ENCODE measurements at places on chromosomes 7 and 10.

- no peak for DNase-seq
These were observed 826.0 kb downstream of the SORCS1 start for GRCh38 chr10:106338486-106338885.

DNA sequence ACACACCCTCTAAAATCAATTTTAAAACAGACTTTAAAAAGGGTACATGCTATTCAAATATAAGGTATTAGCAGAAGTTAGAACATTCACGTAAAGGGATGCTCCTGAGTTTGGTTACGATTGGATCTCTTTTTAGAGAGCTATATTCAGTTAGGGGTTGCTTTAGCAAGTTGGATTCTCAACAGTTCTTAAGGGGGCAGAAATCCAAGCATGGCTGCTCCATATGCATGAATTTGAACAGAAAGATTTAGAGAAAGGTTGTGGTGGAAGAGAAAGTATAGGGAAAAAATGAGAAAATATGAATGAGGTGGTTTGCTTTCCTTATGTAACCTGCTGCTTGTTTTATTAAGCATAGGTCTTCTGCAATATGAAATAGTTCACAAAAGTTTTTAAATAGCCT is 855.1 kb downstream of the SORCS1 start:
- no peak for DNase-seq

DNA sequence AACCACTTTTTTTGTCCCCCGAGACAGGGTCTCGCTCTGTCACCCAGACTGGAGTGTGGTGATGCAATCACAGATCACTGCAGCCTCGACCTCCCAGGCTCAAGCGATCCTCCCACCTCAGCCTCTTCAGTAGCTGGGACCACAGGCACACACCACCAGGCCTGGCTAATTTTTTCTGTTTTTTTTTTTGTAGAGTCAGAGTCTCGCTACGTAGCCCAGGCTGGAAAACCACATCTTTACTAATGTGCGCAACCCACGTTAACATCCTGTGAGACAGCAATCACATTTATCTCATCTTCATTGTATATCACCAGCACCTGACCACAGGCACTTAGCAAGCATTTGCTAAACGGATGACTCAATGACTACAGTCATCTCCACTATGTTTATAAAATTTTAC is 77.8 kb upstream of the ATP6V0A4 start:
- DNase-seq: no peak

- no peak for DNase-seq
These were observed 2.5 kb downstream of the LSM8 start for GRCh38 chr7:118186501-118186900.

GRCh38 chr10:102704915-102705314 is 9.3 kb downstream of the ARL3 start:
- DNase-seq: no peak

DNA sequence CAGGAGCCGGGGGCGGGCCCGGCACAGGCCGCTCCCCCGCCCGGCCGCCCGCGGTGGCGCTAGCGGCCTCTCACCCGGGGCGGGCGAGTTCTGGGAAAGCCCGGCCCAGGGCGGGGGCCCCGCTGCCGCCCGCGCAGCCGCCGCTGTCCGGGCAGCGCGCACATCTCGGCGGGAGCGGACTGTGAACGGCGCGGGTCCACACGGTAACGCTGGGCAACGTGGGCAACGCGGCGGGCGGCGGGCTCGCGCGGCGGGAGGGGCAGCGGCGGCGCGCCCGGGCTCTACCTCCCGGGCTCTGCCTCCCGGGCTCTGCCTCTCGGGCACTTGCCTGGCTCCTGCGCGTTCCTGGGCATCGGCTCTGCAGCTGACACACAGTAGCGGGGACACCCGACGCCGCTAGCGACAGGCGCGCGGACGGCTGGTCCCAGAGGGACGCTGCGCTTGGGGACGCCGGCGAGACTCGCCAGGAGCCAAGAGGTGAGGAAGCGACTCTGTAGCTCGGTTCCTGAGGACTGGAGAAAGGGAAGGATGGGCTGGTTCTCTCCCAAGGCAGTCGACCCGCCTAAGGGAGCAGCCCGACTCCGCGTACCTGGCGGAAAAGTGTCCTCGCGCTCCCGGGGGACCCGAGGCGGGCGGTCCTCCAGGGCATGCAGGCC is at the start of gene PLCE1:
TSS of gene PLCE1 (plus strand) at position 150 of the 656 bp plus-strand sequence. CDS start 37,116 bp downstream, outside the sequence.
- no peak for DNase-seq

DNA sequence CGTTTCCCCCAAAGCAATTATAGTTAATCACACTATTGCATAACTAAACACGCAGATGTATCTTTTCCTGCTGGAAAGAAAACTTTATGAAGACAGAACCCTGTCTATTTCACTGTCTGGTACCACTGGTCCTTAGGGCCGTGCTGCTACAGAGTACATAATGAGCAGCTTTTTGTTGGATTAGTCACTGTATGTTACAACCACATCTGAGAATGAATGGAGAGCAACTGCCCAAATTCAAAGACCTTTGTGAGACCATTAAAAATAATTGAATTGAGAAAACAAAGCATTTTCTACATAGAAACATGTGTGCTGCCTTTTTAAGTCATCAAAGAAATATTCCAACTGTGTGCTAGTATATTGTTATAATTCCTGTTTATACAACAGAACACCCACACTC is 111.3 kb upstream of the SORCS1 start:
- DNase-seq: no peak

DNA sequence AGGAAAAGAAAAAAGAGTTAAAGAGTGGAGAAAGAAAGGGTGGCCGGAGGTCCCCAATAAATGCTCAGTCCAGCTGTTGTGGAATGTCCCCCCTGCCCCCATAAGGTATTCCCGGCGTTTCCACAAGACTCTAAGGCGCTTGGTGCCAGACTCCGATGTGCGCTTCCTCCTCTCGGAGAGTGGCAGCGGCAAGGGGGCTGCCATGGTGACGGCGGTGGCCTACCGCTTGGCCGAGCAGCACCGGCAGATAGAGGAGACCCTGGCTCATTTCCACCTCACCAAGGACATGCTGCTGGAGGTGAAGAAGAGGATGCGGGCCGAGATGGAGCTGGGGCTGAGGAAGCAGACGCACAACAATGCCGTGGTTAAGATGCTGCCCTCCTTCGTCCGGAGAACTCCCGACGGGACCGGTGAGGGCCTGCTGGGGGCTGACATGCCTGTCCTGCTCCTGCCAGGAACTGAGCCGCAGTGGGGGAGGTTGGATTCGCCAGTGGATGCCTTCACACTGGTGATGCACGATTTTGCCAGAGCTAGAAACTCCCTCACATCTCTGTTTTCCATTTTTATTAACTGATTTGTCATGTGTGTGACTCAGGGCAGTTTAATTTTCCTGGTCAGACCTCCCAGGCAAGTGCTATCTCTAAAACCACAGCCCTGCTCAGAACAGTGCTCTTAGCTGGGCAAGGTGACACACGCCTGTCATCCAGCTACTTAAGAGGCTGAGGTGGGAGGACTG is 34.2 kb downstream of the TACR2 start:
- DNase-seq: no peak

- DNase-seq: no peak
These were observed 2.5 kb upstream of the WDR91 start for GRCh38 chr7:135213831-135214230.

DNA sequence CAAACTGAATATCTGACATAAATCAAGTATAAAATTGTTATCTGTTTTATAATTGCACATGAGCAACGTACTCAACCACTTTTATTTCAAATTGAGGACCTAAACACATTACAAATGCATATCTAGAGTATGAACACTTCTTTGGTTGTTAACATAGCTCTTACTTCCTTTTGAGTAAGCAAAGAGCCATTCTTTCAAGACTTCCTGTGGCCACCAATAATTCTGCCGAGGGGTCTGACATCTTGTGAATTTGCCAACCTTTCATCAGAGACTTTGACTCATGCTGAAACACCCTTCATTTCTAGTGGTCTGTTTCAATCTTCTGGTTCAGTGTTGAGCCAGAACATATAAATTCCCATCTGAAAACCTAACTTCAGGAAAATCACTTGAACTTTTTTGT is 59.4 kb downstream of the CDK14 start:
- DNase-seq: no peak

DNA sequence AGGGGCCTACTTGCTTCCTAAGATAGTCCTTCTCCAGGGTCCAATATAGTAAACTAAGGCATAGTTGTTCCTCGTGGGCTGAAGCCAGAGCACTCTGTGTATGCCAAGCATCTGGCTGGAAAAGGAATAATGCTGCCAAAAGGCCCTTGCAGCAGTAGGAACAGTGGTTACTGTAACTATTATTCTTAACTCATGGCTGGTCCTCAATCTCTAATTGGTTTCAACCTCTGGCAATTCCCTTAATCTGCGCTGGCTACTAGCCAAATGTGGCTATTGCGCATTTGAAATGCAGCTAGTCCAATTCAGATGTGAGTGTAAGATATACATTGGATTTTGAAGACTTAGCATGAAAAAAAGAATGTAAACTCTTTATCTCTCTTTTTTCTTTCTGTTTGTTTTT is 27.8 kb upstream of the LBX1 start:
- DNase-seq: no peak

GRCh38 chr7:35784332-35784731 is 16.5 kb upstream of the SEPTIN7 start:
- DNase-seq: no peak

GRCh38 chr7:24981171-24981951 is 1.4 kb upstream of the OSBPL3 start:
- no peak for DNase-seq

- no peak for DNase-seq
These were observed 15.3 kb downstream of the SLC25A13 start for GRCh38 chr7:96306385-96307125.

GRCh38 chr10:59847326-59847725 is 59.0 kb downstream of the CCDC6 start:
- no peak for DNase-seq
